ENCODE measurements at places on chromosomes 3 and 15.

DNA sequence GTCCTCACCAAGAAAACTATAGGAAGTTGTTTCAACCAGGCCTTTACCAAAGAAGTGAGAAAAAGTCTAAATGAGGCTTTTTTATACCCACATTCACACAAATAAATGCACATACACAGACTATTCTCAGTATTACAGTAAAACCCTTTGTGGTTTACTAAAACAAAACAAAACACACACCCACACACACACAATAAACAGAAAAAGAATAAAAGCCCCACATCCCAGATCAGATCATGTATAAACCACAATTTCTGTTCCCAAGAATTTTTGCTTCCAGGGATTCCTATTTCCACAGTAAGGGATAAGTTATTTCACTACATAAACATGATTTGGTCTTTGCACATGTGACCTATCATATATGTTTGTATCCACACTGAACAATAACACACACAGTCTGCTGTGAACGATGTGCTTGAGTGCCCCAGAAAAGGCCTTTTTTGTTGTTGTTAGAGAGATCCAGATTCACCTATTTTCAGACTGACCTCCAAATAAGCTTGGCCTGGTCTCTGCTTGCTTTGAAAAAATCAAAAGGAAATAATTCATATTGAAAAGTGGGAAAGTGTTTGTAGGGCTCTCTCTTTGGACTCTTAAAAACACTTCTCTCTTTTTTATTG lies 283.4 kb upstream of the ATP11B start:
- DNase-seq, result peak; percentile 27

- no peak for DNase-seq
Measured at GRCh38 chr3:164113371-164114332, 964.6 kb downstream of the SI start.

GRCh38 chr3:194875581-194876402 lies 190.1 kb downstream of the FAM43A start:
- DNase-seq, result no peak

DNA sequence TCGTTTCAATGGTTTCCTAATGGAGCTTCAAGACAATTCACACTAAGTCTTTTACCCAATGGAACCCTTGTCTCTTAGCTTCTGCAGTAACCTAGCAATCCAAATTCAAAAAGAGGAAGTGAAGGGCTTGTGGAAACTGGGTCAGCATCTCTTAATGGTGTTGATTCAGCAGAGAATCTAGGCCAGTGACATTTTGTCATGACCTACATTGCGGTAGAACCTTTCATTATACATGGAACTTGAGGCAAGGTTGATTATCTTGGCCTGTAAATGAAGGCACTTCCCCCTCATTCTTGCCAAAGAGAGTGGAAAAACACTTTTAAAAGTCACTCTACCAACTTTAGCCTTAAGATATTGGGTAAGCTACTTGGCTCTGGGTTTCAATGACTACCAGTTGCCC lies 42.8 kb downstream of the C2CD4B start:
- no peak for DNase-seq

- DNase-seq, result no peak
Measured at GRCh38 chr3:81302045-81302444, 459.4 kb downstream of the GBE1 start.

DNA sequence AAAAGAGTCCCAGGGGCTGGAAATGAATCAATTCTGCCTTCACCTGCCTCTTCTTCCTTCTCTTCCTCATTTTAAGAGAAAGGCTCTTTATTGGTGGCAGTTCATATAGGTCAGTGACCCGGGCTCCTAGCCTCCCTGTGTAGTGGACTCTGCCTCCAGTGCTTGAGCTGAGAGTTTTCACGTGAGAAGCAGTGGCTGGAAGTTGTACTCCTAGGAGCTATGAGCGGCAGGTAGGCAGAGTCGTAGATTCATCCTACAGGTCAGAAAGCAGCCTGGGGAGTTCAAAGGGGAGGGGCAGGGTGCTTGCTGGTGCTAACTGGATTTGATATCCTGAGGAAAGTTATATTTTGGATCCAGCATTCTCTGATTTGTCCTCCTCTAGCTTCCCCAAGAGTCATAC lies 101.1 kb downstream of the RPLP1 start:
- no peak for DNase-seq

- no peak for DNase-seq
Measured at GRCh38 chr3:29065211-29065785, 215.6 kb upstream of the RBMS3 start.

- DNase-seq, result no peak
Measured at GRCh38 chr3:136404056-136404455, 153.9 kb downstream of the PCCB start.

- no peak for DNase-seq
Measured at GRCh38 chr3:141076036-141076773, 25.1 kb downstream of the SPSB4 start.

DNA sequence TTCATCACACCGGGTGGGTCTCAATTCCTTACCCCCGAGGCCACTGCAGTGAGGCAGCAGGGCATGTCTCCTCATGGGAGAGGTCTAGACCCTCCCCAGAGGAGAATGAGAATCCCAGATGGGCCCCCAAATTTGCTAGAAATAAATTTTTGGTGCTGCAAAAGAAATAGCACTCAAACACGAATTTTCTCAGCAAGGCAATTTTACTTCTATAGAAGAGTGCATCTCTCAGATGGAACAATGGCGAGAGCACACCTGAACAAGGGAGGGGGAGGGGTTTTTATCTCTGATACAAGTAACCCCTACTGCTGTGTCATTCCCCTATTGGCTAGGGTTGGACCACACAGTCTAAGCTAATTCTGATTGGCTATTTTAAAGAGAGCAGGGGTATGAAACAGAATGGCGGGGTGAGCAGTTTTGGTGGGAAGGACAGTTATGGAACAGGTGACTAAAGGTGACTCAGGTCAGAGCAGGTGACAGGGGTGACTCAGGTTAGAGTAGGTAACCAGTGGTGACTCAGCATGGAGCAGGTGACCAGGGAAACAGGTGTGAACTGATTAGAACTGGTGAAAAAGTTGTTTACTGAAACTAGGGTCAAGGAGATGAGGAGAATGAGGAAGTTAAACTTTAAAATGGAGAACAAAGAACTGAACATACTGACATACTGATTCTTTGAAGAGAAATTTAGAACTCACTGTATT lies 93.0 kb upstream of the WNT7A start:
- no peak for DNase-seq

GRCh38 chr15:93049914-93050578 lies 39.0 kb downstream of the RGMA start:
- DNase-seq, result no peak

- DNase-seq, result peak; percentile 59
Measured at GRCh38 chr3:187741403-187742350, 3.6 kb downstream of the BCL6 start.

- DNase-seq, result no peak
Measured at GRCh38 chr3:130963878-130964277, 62.7 kb downstream of the ASTE1 start.

DNA sequence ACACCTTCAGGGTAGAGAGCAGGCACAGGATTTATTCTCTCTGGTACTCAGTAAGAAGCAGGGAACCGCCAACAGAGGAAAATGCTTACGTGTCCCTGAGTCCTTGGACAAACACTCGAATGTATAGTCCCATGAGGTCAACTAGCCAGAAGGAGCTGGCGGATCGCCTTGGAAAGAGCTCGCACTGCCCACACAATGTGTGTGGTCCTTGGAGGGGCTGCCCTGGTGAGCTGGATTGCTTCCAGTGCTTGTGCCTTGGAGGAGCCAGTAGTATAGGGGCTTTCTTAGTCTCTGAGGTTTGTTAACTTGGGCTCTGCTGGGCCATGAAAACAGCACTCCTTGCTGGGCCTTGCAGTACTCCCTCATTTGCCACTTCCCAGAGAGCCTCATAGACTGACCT lies 40.7 kb upstream of the VILL start:
- DNase-seq, result no peak

GRCh38 chr3:174710612-174711011 lies 148.5 kb upstream of the NAALADL2 start:
- DNase-seq, result no peak

DNA sequence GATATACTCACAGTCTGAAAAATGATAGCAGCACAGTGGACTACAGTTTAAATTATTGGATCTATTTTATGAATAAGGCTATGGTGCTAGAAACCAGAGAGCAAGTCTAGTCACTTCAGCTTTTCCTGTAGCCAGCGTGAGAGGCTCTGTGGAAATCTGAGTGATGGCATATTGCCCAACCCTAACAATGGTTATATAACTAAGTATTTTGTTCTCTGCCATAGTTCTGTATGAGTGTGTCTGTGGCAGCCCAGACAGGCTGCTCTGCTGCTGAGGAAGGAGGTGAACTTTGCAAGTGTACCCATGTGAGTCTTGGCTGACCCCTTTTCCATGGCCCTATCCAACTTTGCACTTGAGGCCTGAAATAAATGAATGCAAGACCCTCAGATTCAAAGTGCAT lies 105.7 kb downstream of the LRTM1 start:
- no peak for DNase-seq

GRCh38 chr3:42368861-42369260 lies 41.5 kb downstream of the LYZL4 start:
- DNase-seq, result no peak

GRCh38 chr15:58544756-58545155 lies 113.0 kb downstream of the LIPC start:
- DNase-seq, result no peak

GRCh38 chr15:67066959-67067853 lies 1.8 kb downstream of the SMAD3 start:
- peak; percentile 31 for DNase-seq

DNA sequence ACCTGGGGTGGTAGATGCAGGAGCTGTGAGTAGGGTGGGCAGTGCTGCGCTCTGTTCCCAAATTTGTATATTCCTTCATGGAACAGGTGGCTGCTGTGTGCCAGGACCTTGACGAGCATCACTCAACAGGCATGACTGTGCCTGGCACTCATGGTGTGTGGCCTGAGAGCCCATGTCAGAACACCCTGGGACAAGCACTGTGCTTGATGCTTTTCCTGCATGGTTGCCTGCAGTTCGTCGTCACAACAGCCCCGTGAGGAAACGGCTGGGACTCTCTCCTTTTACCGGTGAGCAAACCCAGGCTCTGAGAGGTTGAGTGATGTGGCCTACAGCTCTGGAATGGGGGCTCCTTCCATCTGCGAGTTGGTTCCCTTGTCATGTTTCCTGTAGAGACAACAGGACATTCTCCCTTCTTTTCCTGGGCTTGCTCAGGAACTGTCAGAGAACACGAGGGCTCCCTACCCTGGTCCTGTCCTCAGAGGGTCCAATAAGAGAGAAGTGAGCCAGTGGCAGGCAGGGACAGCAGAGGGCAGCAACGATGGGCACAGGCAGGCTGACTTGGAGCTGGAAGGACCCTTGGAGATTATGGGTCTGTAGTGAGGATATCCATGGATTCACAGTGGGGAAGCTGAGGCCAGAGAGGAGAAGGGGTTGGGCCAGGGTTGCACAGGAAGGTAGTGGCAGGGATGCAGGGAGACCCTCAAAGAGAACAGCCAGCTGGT lies 37.4 kb downstream of the PRKCD start:
- no peak for DNase-seq

DNA sequence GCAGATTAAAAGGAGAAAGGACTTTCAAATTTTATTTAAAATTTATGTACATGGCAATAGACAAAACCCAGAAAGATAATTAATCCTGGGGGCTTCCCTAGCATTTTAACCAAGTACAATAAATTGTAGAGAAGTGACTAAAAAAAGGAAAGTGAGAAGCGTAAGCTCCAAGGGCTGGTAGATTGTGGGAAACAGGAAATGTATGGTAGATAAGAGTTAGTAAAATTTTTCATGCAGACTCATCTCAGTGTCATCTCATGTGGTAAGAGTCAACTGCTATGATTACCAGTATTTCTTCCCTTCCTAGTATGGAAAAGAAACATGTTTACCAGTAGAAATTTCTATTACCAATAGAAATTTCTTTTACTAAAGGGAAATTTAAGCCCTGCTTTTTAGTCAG lies 464.3 kb upstream of the AGTR1 start:
- DNase-seq, result no peak

GRCh38 chr15:29623116-29623639 lies 199.1 kb downstream of the TJP1 start:
- DNase-seq, result no peak

DNA sequence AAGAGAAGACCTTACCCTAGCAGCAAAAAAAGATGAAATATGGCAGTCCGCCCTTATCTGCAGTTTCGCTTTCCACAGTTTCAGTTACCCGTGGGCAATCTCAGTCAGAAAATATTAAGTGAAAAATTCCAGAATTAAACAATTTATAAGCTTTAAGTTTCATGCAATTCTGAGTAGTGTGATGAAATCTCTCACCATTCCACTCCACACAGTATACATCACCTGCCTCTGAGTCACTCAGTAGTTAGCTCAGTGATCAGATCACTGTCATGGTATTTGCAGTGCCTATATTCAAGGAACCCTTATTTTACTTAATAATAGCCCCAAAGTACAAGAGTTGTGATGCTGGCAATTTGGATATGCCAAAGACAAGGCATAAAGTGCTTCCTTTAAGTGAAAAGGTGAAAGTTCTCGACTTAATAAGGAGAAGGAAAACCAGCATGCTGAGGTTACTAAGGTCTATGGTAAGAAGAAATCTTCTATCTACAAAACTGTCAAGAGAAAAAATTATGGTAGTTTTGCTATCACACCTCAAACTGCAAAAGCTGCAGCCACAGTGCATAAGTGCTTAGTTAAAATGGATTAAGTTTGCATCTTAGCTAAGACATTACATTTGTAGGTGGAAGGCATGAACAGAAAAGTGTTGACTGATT lies 48.1 kb downstream of the HSPBAP1 start:
- no peak for DNase-seq

GRCh38 chr3:10232137-10232536 lies 16.1 kb upstream of the TATDN2 start:
- DNase-seq, result no peak

GRCh38 chr3:71930056-71930991 lies 145.4 kb upstream of the PROK2 start:
- peak; percentile 42 for DNase-seq

GRCh38 chr3:187531831-187532230 lies 138.4 kb downstream of the SST start:
- DNase-seq, result no peak

DNA sequence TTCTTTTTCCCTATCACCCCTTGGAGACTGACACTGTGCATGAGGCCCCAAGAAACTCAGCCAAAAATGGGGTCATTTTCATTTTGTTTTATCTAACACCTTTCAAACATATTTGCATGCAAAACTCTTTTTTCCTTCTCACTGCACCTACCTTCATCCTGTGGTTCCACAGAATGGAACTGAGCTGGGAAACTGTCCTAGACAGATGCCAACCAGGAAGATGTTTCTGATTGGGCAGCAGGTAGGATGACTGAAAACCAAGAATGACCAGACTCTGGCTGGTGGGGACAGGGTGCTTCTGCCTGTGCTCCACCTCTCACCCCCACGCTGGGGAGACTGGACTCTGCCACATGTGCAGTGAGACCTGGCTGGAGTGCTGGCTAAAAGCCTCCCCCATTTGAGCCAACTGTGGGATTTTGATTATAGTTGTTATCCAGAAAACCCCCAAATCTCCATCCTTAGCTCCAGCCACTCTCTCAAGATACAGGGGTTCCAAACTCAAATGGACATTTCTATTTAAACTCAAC lies 5.2 kb downstream of the PPIB start:
- DNase-seq, result no peak

DNA sequence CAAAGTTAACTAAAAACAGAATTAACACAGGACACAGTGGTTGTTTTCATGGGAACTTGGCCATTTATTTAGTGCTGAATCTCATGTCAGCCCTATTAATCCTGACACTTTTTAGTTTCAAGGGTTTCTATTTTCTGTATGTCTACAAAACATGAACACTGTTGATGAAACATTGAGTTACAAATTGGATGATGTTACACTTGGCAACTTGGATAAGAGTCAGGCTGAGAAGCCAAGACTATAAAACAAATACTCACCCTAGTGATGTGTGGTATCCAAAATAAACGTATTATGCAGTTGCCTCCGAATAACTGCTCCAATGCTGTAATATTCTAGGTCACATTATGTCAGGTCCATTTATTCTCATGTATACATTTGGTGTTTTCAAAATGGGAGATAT lies 349.6 kb downstream of the ZIC1 start:
- no peak for DNase-seq
